ENCODE measurements at places on chromosomes 7 and 10.

DNA sequence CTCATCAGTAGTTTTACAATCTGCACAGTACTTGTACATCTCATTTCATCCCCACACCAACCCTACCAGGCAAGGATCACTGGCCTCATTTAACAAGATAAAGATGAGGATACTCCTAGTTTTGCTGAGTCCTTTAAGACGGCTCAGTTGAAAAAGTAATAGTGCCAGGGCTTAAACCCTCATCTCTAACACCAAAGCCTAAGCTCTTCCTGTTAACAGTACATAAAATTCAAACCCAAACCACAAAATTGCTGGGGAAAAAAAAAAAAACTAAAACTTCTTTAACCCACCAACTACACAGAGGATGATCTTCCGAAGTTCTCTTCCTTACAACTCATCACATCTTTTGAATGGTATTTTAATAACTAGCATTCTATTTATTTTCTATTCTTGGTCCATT, 1.3 kb downstream of the SAR1A start:
- DNase-seq = no peak

DNA sequence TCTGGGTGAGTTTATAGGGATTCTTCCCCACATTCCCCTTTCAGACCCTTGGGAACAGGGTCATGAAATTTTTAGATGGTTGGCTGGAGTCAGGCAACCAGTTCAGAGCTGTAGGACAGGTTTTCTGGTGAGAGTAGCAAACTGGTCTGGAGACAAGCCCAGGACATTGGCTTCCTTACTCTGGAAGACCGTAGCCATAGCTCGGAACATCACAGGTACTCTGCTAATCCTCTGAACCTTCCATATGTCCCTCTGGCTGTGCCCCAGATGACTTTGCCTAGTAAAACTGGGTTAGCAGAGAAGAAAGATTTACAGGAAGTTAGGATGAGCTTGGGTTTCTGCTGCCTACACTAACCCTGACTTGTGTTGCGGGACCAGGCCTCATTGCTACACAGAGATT, 104.5 kb upstream of the MKLN1 start:
- DNase-seq = no peak

- no peak for DNase-seq
Measured at GRCh38 chr7:138962561-138963270, 18.5 kb downstream of the KIAA1549 start.

- DNase-seq = no peak
Measured at GRCh38 chr10:11930312-11930978, 107.3 kb downstream of the PROSER2 start.

- peak; percentile 63 for DNase-seq
Measured at GRCh38 chr7:98420966-98421612, 20.2 kb upstream of the BAIAP2L1 start.

DNA sequence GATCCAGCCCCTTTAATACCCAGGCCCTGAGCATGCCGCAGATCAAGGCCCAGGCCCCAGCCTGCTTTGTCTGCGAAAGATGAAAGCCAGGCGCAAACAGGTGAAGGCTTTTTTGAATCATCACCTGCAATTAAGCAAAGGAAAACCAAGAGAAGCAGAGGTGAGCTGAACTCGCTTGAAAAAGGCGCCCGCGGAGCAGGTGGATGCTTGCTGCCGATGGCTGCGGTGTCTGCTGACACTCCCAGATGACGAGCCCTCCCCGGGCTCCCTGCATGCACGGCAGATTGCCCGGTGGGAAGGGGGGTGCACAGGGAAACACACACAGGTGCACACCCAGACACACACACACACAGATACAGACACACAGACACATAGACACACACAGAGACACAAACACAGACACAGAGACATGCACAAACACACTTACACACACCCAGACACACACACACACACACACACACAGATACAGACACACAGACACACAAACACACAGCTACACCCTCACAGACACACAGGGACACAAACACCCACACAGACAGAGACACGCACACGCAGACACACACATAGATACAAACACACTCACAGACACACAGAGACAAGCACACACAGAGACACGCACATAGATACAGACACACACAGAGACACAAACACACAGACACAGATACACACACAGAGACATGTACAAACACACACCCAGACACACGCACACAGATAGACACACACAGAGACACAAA, 142.6 kb upstream of the RNF32 start:
- DNase-seq = no peak

DNA sequence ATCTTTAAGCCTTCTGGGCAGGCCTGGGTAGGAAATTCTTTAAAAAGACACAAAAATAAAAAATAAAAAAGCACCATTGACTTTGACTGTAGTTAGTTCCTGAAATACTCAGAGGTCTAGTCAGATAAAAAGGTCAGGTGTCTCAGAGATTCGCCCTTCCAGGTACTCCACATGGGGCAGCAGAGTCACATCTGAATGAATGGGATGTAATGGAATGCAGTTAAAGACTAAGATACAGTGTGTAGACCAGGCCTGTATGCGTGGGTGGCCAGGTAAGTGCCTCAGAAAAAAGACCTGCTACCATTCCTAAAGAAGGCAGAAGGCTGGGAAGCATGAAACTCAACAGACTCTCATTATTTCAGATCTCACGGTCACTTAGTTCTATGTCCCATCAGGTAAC, 68.6 kb upstream of the SEM1 start:
- no peak for DNase-seq

DNA sequence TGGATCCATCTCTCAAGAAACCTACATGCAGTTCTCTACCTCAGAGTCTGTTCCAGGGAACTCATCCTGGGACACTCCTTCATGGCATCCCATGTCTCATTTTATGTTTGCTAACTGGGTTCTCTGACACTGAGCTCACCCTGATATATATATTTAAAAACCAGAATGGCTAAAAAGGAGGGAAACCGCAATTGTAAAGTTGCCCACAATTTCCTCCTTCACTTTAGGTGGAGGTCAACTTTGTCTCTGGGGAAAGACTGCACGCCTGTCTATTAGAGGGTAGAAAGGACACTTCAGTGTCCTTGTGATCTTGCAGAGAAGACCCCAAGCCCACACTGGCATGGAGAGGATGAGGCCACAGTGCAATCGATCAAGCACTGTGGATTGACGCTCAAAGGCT, 131.7 kb downstream of the TEX36 start:
- DNase-seq = no peak

GRCh38 chr7:126662856-126663255, 589.9 kb downstream of the GRM8 start:
- no peak for DNase-seq

- DNase-seq = no peak
Measured at GRCh38 chr7:28725045-28725642, 233.0 kb downstream of the TRIL start.

- DNase-seq = no peak
Measured at GRCh38 chr10:78483641-78484040, 450.0 kb downstream of the RPS24 start.

GRCh38 chr7:1027242-1028043, 16.9 kb upstream of the GPR146 start:
- DNase-seq = no peak

DNA sequence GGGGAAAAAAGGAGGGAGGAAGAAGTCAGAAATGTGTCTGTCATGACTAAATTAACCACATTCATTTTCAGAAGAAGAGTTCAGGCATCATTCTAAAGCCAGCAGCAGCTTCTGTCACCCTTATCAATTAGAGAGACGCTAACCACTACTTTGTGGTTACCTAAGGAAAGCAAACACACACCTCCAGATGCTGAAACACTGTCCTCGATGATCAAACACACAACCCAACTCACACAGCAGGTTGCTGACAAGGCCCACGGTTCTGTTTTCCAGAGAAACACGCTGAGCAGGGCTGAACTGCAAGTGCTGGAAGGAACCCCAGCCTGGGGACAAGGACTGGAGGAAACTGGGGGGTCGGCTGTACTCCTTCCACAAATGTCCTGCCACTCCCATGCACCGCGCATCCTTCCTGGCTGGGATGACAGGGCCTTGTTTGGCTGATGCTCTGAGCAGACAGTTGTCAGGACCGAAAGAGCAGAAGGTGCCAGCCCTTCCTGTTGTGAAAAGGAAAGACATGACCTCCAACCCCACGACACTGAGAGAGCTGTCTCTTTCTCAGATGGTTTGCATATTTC, 36.6 kb downstream of the PRKCQ start:
- DNase-seq = peak; percentile 43

DNA sequence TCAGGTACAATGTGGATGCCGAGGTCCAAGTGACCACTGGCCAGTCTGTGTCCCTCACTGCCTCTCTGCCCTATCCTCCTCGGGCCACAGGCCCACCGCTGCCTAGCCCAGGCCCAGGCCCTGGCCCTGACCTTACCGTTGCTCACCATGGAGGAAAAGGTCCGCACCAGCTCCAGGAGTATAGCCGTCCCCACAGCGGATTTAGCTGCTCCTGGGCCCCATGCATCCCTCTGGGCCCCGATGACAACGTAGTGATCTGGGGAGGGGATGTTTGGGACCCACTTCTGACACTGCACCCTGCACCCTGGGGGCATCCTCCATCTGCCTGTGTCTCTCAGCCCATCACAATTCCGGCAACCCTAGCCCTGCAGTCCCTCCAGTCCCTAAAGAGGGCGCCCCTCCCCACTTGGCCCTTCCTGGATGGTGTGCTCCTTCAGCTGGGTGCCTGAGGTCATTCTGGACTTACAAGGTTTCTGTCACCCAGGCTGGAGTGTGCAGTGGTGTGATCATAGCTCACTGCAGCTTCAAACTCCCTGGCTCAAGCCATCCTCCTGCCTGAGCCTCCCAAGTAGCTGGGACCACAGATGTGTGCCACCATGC, 12.1 kb downstream of the TFR2 start:
- no peak for DNase-seq

DNA sequence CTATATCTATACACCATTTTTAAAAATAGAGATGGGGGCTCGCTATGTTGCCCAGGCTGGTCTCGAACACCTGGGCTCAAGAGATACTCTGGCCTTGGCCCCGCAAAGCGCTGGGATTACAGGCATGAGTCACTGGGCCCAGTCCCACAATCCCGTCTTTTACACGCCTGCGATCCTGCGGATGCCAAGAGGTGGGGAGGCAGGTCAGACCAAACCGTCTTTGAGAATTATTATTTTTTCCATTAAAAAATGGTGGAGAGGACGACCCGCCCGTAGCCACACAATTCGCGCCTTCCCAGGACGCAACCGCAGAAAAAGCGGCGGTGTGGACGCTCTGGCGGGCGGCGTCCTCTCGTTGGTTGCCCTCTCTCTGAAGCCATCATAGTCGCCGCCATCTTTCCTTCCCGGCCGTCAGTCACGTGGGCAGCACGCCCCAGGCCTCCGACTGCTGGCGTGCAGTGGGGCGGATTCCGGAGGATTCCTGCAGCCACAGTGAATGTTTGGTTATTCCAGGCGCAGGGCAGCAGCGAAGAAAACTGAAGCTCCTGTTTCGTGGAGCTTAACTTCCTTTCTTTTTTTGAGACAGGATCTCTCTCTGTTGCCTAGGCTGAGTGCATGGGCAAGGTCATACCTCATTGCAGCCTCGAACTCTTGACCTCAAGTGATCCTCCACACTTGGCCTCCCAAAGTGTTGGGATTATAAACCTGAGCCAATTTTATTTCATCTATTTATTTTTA, 9.9 kb upstream of the EPHB4 start:
- peak; percentile 73 for DNase-seq

- DNase-seq = peak; percentile 58
Measured at GRCh38 chr7:26202019-26202990, 760 bp downstream of the CBX3 start.

GRCh38 chr7:17792075-17792936, 148.0 kb downstream of the SNX13 start:
- DNase-seq = no peak

DNA sequence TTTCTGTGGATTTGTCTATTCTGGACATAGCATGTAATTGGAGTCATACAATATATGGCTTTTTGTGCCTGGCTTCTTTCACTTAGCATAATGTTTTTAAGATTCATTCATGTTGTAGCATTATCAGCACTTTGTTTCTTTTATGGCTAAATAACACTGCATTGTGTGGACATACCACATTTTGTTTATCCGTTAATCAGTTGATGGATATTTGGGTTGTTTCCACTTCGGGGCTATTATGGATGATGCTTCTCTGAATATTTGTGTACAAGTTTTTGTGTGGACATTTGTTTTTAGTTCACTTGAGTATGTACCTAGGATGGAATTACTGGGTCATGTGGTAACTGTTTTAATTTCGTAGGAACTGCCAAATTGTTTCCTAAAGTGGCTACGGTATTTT, 6.4 kb downstream of the LCOR start:
- DNase-seq = no peak

- peak; percentile 32 for DNase-seq
Measured at GRCh38 chr10:89206402-89207180, 526 bp downstream of the CH25H start.

- no peak for DNase-seq
Measured at GRCh38 chr7:36021367-36021766, 131.7 kb upstream of the EEPD1 start.

DNA sequence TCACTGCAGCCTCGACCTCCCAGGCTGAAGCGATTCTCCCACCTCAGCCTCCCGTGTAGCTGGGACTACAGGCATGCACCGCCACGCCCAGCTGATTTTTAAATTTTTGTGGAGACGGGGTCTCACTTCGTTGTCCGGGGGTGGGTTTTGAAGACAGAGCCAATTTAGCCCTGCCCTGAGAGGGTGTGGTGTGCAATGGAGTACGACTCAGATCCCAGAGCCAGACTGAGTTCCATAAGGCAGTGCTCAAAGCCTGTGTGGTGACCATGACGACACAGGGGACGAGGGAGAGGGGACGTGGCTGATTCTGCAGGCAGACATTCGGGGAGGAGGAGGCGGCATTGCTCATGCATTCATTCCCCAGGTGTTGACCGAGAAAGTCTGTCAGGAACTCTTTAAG, 72.1 kb downstream of the ZMIZ1 start:
- no peak for DNase-seq

- no peak for DNase-seq
Measured at GRCh38 chr7:28474282-28474638, 61.9 kb downstream of the CREB5 start.

GRCh38 chr10:25505466-25505865, 330.7 kb downstream of the GPR158 start:
- DNase-seq = no peak

DNA sequence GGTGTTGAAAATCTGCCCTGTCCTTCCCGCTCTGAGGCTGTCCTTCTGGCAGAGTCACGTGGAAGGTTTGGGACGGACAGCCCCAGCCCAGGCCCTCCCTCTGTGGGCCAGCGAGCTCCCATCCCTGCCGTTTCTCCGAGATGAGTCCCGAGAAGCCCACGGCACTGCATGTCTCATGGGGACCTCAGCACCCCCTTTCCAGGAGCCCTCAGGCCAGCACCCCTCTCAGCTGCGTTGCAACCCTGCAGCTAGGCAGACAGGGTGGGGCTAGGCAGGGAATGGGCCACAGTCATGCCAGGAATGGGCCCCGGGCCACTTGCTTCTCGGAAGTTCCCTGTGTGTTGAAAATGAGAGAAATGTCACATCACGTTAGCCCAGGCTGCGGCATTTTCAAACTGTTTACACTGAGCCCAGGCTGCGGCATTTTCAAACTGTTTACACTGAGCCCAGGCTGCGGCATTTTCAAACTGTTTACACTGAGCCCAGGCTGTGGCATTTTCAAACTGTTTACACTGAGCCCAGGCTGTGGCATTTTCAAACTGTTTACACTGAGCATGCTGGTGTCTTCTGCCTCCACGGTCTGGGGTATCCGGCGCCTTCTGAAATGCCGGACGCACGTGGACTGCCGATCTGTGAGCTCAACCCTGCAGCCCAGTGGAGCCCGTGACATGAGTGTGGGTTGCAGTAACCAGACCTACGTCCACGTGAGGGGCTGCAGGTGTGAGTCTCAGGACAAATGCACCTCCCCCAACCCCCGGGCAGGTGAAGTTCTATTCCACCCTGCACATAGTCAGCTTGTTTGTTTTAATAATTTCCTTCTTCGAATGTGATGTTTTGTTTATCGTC, 42.6 kb downstream of the FAM20C start:
- no peak for DNase-seq

GRCh38 chr10:50527442-50528043, 96.2 kb downstream of the SGMS1 start:
- no peak for DNase-seq
